ENCODE measurements at places on chromosomes 7 and 10.

DNA sequence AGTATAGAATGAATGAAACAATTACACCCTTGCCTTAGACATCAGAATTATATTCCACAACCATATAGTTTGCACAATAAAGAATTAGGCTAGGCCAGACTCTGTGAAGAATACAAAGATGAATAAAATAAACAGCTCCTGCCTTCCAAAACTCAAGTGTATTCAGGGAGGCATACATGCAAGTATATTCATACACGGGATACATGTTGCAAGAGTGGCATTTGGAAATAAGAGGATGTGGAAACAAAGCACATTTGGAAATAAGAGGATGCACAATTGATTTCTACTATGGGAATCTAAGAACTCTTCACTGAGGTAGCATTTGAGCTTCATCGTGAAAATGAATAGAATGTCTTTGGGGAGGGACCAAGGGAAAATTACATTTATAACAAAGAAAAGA lies 27.0 kb upstream of the TMEM26 start:
- no peak for DNase-seq

- no peak for DNase-seq
Observed at GRCh38 chr10:46253076-46254006, 33.5 kb upstream of the ANTXRL start.

DNA sequence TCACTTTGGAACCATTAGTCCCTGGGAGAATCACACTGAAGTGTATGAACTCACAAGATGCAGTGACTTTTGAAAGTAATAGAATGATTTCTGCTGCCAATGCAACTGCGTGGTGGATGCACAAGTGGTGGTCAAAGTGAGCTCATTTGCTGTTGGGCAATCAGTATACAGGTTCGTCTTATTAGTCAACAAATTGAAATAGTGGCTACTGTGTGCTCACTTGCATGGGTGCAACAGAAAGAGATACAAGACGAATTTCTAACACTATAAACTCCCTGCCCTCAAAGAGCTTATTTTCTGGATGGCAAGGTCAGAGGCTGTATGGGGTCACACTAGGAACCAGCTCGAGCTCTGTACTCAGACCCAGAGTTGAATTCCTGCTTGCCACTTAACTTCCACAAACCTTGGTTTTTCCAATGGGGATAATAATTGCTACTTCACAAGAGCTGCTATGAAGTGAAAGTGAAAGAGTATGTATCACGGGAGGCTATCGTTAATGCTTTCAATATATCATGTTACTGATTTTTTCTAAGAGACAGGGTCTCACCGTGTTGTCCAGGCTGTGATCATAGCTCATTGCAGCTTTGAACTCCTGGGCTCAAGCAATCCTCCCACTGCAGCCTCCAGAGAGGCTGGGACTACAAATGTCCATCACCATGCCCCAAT lies 8.3 kb upstream of the BCL7B start:
- no peak for DNase-seq

DNA sequence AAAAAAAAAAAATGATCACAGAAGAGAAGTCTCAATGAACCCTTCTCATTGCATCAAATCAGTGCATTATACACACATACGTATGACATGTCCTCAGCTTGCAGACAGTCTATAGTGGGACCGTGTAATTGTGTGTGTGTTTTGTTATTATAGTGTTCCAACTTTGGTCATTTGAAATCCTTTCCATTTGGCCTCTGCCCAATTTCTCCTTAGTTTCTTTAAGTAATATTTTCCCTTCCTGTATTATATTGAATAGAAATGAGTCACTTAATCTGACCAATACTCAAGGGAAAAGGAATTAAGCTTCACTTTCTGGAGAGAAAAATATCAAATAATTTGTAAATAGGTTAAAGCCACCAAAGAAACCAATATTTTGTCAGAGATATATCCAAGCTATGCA lies 415.5 kb upstream of the SORCS1 start:
- DNase-seq = no peak

DNA sequence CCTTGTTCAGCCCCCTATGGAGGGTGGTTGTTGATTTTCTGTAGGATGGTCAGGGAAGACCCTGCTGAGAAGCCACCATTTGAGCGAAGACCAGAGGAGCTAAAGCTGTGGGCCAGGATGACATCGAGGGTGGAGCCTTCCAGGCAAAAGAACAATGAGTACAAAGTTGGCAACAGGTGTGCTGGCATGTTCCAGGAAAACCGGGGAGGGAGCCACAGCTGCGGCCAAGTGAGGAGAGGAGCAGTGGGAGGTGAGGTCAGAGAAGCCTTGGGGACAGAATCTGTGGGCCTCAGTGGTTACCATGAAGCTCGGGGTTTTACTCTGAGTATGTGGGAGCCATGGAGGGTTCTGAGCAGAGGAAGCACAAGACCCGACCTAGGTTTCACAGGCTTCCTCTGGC lies 75.6 kb upstream of the ZNF479 start:
- DNase-seq = no peak

GRCh38 chr10:70508912-70509756 lies 30.6 kb downstream of the PALD1 start:
- DNase-seq = no peak

- no peak for DNase-seq
Observed at GRCh38 chr7:81776948-81777630, 7.2 kb upstream of the HGF start.

DNA sequence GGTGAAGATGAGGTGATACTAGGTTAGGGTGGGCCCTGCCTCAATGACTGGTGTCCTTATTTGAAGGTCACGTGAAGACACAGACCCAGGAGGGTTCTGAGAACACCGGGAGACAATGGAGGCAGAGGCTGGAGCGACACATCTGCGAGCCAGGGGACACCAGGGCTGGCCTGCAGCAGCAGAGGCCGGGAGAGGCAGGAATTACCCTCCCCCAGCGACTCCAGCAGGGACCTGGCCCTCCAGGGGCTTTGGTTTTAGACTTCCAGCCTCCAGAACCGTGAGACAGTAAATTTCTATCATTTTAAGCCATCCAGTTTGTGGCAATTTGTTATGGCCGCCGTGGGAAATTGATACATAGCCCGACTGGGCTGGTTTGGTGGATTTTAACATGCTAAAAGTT lies 152.2 kb downstream of the DNAJB6 start:
- no peak for DNase-seq

DNA sequence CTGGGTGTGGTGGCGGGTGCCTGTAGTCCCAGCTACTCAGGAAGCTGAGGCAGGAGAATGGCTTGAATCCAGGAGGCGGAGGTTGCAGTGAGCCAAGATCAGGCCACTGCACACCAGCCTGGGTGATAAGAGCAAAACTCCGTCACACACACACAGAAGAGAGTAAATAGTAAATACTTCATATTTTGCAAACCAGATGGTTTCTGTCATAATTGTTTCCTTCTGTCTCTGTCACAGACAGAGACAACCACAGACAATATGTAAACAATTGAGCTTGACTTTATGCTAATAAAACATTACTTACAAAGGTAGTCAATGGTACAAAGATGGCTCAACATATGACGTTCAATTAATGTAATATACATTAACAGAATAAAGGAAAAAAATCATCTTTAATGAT lies 83.7 kb downstream of the JMJD1C start:
- no peak for DNase-seq

- DNase-seq = no peak
Observed at GRCh38 chr7:74182453-74183090, 8.4 kb downstream of the EIF4H start.

DNA sequence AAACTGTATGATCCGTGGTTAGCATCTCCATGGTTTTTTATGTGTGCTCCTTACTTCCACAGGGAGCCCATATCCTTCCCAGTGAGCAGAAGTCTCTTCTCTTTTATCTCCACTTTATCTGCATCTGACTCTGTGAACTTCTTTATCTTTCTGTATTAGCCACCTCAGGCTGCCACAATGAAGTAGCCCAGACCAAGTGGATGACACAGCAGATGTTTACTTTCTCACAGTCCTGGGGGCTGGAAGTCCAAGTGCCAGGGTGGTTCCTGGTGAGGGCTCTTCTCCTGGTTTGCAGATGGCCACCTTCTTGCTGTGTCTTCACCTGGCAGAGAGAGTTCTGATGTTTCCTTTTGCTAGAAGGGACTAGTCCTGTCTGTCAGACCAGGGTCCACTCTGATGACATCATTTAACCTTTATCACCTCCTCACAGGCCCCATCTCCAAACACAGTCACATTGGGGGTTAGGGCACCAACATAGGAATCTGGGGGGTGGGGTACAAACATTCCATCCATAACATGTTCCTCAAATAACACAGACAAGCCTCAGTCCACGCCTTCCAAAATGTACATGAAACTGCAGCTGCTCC lies 108.5 kb upstream of the RNF32 start:
- no peak for DNase-seq

DNA sequence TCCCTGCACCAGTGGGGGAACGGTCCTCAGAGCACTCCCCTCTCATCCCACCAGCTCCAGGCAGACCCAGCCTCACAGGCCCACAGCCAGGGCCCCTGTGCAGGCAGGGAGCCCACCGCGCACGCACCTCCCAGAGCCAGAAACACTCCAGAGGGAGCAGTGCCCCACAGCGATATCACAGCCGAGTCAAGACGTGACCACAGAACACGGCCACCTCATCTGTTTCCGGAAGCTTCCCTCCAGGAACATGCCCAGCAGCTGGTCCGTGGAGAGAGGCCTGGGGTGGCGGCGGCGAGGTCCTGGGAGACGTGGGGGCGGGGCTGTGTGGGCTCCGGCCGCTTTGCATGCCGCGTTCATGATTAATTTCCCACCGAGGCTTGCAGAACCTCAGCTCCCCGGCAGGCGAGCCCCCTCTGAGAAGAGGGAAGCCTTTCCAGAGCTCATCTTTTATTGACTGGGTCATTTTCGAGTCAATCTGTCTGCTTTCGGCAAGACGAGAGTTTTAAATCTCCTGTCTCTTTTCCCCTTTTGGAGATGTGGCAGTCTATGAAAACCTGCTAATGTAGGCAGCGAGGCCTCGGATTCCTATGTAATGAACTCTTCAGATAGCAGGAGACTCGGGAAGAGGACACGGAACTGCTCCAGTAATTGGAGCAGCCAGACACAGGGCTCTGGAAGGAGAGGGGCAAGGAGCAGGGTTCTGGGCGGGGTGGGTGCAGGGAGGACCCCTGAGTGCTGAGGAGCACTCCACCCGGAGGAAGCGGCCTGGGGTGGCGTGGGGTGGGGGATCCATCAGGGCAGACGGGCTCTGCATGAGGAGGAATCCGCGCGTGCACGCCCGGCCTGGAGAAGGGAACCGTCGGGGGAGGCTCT lies 242.8 kb downstream of the ELFN1 start:
- DNase-seq = no peak

- no peak for DNase-seq
Observed at GRCh38 chr10:74292871-74293427, 141.9 kb downstream of the ADK start.

Data from stimulated activated CD8-positive, alpha-beta memory T cell treated with anti-CD3 and anti-CD28 coated beads, Interleukin-4, amount 100 ng/mL, for 1 hour (primary cell).